Osteocyte (in vitro differentiated cells): ENCODE measurements at places on chromosomes 2 and 18.
A peak's percentile ranks its signal among the peaks of the same experiment; 100 is the strongest.

- H3K27ac ChIP-seq = peak overlapping the region; percentile 56
- H3K4me1 ChIP-seq = peaks cover 49% of the 10 kb centered on the region
- peaks cover 2% of the 10 kb centered on the region for H3K36me3 ChIP-seq
These were observed 4.3 kb downstream of the AGPS start for GRCh38 chr2:177396703-177397460.

GRCh38 chr2:152635635-152636298, 81.5 kb downstream of the PRPF40A start:
- H3K4me1 ChIP-seq = no peaks in the 10 kb centered on the region
- peak; percentile 87 for DNase-seq
- H3K27me3 ChIP-seq = no peaks in the 10 kb centered on the region
- peaks cover 20% of the 10 kb centered on the region for H3K36me3 ChIP-seq
- H3K4me3 ChIP-seq = no peak overlapping the region

DNA sequence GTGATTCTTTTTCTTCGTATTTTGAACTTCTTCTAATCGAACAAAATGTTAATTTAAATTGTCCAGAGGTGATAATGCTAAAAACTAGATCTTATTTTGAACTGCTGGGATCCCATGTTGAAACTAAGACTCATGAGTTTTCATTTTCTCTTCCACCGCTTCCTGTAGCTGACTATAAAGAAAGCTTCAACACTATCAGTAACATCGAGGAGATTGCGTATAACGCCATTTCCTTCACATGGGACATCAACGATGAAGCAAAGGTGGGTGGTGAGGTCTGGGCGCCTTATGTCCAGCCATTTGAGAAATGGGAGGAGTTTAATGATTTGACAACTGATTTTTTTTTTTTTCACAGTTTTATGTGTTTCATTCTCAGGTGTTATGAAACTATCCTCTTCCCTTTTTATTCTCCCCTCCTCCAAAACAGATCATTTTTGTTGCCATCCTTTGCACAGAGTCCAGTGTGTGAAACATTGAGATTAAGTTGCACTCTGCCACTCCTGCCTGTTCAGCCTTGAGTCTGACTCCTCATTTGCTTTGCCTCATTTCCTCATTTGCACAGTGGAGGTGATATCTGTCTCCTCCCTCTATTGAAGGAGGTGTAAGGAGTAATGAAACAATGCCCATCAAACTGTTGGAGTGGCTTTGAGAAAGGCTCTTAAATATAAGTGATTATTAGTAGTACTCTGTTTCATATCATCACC, 13.8 kb downstream of the GRHL1 start:
- peaks cover 17% of the 10 kb centered on the region for H3K27me3 ChIP-seq
- H3K4me1 ChIP-seq = no peaks in the 10 kb centered on the region
- H3K4me3 ChIP-seq = no peak overlapping the region
- H3K36me3 ChIP-seq = no peaks in the 10 kb centered on the region

DNA sequence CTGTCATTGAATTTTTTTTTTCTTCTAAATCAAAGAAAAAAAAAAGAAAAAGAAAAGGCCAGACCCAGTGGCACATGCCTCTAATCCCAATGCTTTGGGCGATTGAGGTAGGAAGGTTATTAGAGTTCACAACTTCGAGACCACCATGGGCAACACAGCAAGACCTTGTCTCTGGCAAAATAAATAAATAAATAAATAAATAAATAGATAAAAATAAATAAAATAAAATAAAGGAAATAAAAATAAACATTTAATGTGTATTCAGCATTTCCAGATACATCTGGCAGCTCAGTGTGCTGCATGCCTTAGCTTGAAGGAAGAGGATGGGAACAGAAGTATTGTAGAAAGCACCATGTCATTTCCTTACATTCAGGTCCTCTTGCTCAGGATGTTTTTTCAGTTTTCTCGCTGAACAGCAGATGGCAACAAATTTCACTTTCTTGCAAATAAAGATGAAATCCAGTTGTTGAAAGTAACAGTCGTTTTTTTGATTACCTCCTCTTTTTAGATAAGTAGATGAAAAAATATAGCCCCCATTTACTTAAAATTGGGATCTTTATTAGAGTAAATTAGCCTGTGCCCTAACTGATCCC, 25.7 kb upstream of the FAM178B start:
- no peak overlapping the region for H3K27ac ChIP-seq
- DNase-seq = no peak
- peaks cover 60% of the 10 kb centered on the region for H3K27me3 ChIP-seq
- no peaks in the 10 kb centered on the region for H3K36me3 ChIP-seq
- no peak overlapping the region for H3K4me3 ChIP-seq

DNA sequence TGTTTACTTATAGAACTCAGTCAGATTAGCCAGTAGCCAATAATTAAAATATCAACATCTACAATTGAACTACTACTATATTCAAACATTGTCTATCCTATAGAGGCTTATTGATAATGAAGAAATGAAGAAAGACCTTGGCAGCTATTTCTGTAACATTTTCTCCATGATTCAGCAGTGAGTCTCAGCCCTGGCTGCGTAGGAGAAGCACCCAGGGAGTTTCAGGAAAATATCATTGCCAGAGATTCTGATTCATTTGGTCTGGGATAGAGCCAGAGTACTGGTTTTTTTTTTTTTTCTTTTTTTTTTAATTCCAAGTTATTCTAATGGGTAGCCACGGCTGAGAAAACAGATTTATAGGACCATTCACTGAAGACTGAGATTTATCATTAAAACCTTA, 404.8 kb downstream of the TXNL1 start:
- H3K27ac ChIP-seq = peak overlapping the region; percentile 4
- H3K27me3 ChIP-seq = no peaks in the 10 kb centered on the region
- DNase-seq = no peak
- H3K4me3 ChIP-seq = no peak overlapping the region
- no peaks in the 10 kb centered on the region for H3K36me3 ChIP-seq

DNA sequence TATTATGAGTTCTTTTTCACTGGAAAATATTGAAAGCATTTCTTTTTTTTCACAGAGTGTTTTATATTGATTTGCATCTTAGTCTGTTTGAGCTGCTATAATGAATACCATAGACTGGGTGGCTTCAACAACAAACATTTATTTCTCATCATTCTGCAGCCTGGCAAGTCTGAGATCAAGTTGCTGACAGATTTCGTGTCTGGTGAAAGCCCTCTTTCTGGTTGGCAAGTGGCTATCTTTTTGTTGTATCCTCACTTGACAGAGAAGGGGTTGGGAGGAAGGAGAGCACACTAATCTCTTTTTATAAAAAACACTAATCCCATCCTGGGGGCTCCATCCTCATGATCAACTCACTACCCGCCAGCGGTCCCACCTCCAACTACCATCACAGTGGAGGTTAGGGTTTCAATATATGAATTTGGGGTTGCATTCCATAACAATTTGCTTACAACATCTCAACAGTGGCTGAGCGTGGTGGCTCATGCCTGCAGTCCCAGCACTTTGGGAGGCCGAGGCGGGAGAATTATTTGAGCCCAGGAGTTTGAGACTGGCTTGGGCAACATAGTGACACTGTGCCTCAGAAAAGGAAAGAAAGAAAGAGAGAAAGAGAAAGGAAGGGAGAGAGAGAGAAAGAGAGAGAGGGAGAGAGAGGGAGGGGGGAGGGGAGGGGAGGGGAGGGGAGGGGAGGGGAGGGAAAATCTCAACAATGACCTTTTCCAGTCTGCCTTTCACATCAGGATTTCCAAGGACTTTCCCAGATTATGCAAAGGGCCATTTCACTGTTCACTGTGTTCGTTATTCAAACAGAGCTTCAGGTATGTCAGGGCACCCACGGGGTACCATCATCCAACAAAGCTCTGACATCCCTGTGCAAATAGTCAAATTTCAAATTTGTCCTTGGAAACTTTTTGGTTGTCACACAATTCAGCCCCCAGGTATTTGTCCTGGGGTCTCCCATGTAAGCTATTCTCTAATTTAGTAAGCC, 111.1 kb downstream of the AP1S3 start:
- peak overlapping the region; percentile 95 for H3K27ac ChIP-seq
- no peaks in the 10 kb centered on the region for H3K27me3 ChIP-seq
- H3K4me1 ChIP-seq = peaks cover 52% of the 10 kb centered on the region
- no peaks in the 10 kb centered on the region for H3K36me3 ChIP-seq
- no peak overlapping the region for H3K4me3 ChIP-seq

DNA sequence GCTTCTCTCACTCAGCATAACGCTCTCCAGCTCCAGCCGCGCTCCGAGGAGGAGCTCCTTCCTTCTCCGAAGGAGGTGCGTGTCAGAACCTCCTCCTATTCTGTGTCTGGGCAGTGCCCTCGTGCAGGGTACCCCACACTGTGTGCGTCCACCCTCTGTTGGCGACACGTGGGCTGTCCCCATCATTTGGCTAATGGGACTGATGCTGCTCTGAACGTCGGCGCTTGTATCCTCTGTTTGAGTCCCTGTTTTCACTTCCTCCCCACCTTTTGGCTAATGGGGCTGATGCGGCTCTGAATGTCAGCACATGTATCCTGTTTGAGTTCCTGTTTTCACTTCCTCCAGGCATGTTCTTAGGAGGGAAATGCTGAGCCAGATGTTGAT, 22.2 kb downstream of the KCNG2 start:
- peak; percentile 82 for DNase-seq
- H3K27ac ChIP-seq = no peak overlapping the region
- H3K4me3 ChIP-seq = no peak overlapping the region
- no peaks in the 10 kb centered on the region for H3K36me3 ChIP-seq
- no peaks in the 10 kb centered on the region for H3K4me1 ChIP-seq
- H3K27me3 ChIP-seq = peaks cover 20% of the 10 kb centered on the region
